Activated CD4-positive, alpha-beta T cell treated with anti-CD3 and anti-CD28 coated beads for 48 hours (primary cell): ENCODE measurements at places on chromosomes 16 and 17.

DNA sequence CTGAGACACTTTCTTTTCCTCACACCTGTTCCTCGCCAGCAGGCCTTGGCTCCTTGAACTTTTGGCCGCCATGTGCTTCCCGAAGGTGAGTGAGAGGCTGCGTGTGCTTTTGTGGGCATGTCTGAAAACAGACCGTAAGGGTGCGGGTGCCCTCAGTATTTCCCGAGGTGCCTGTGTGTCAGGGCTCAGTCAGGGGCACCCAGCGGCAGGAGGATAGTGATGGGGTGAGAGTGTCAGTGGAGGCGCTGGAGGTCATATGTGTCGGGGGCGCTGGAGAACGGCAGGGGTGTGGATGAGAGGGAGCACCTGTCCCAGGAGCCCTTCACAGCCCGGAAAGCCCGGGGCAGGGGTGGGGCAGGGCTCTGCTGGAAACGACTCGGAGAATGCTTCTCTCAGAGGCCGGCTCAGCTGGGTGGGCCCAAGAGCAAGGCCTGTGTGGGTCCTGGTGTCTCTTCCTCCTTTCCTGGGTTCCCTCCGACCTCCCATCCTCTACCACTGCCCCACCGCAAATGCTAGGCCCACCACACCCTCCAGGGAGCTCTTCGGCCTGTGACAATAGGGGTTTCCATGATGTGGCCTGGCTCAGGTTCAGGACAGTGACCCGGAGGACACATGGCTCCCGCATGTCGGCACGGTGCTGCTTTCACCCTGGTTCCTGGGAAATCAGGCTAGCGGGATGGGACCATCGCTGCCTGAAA lies 451 bp downstream of the IL32 start:
- peak; percentile 47 for DNase-seq

DNA sequence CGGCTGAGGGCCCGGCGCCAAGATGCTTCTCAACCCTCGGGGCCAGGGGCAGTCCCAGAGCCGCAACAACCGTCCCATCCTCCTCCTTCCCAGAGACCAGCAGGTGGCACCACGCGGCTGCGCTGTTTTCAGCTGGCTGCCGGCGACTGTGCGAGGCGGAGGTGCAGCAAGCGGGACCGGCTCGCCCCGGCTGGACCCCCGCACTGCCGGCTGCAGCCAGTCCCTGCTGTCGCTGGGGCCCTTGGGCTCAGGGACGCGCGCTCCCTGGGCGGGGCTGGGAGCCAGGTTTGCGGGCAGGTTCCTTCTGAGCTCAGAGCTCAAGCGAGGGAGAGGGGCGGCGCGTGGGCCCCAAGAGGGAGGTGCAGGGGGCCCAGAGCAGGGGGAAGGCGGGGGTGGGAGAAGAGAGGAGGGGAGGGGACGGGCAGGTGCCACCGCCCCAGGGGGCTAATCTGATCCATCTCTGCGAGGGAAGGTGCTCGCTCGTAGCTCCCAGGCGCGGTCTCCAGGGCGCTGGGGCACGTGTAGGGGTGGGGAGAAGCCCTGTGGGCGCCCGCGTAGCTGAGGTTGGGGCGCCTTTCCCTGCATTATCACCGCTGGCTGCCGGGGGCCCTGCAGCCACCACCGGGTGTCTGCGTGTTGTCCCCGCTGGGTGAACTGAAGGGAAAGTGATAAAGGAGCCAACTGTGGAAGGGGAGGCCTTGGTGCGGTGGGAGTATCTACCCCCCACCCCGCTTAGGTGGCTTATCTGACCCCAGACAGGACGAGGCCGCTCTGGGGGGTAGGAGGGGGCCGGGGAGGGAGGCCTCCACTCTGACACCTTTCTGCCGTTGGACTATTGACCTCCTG lies 24.2 kb downstream of the STAT5A start:
- DNase-seq = peak; percentile 89

DNA sequence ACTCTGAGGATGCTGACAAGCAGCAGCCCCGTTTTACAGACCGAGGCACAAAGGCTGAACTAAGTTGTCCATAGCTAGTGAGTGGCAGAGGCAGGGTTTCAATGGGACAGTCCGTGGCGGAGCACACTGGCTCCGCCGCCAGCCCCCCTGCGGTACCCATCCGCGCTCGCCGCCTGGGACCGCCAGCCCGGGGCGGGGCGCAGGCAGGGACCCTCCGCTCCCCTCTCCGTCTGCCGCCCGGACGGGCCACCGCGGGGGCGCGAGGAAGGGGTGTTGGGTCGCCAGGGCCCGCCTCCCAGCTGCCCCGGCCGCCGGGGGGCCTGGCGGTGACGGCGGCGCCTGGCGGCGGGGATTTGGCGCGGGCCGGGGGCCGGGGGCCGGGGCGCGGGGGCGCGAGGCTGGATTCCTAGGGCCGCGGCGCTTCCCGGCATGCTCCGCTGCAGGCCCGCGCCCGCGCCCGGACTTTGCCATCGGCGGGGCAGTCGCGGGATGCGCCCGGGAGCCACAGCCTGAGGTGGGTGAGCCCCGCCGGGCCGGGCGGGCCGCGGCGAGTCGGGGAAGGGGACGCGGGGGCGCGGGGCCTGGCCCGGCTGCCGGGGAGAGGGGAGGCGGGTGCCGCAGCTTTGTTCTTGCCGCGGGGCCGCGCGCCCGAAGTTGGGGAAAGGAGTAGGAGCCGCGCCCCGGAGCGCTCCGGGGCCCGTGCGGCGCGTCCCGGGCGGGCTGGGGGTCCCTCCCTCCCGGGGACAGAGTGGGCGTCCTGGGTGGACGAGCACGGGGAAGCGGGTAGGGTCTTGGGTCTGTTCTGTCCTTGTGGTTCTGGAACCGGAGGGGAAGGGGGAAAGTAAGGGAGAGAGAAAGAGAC lies at the start of gene TMEM98:
Gene TMEM98 (plus strand): TSS at position 430 of the 862 bp plus-strand sequence. CDS start 3,376 bp downstream, outside the sequence.
- DNase-seq = peak; percentile 10

GRCh38 chr17:41544491-41544892 lies 16.4 kb upstream of the KRT19 start:
- DNase-seq = no peak

GRCh38 chr16:50266337-50267091 lies at the start of gene ADCY7:
Gene ADCY7, plus strand, starts transcription at chr16:50266551. Its CDS starts 21,629 bp downstream, at chr16:50288180.
- peak; percentile 90 for DNase-seq
